ENCODE measurements at places on chromosomes 7 and 10.

DNA sequence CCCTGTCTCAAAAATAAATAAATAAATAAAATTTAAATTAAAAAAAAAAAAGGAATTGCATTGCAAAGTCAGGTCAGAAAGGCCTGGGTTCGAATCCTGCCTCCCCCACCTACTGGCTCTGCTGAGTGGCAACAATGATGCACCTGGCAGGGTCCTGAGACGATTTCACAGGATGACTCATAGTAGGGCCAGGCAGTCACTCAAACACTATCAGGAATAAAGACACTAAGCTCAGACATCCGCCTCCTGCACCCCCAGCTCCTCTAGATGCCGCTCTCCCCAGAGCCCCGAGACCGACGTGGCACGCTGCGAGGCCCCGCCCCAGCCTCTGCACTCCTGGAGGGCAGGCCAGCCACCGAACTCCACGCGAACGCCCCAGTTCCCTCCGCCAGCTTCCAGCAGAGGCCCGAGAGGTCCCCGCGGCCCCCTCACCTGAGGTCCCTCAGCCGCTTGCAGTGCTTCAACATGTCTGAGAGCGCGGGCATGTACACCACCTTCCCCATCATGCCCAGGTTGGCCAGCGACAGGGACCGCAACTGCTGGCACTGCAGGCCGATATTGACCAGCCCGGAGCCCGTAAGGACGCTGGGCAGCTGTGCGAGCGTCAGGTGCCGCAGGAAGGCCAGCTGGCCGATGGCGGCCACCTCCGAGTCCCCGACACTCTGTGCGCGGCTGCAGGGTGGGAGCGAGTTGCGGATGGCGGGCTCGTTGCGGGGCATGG is 76.6 kb upstream of the TNRC18 start:
- no peak for DNase-seq

GRCh38 chr7:155974186-155974897 is 162.1 kb upstream of the SHH start:
- DNase-seq, result no peak

DNA sequence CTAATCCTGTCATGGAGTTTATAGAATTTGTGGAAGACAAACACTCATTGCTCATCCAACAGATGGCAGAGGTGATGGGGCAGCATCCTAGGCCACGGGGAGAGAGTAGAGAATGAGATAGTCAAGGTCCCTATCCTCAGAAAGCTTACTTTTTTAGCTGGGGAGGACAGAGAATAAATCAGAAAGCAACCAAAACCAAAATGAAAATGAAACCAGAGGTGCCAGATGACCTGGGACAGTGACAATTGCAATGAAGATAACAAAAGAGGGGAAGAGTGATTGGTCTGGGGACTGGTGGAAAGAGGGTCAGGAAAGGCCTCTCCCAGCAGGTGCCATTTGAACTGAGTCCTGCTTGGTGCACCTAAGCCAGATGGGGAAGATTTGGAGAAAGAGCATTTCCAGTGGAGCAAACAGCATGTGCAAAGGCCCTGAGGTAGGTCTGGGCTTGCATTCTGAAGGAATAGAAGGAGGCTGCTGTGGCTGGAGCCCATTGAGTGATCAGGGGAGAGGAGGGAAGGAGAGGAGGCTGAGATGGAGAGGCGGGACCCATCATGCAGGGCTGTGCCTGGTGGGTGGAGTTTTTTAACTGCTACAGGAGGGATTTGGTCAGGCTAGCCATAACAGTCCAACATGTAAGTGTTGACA is 164.1 kb downstream of the RPS24 start:
- no peak for DNase-seq

DNA sequence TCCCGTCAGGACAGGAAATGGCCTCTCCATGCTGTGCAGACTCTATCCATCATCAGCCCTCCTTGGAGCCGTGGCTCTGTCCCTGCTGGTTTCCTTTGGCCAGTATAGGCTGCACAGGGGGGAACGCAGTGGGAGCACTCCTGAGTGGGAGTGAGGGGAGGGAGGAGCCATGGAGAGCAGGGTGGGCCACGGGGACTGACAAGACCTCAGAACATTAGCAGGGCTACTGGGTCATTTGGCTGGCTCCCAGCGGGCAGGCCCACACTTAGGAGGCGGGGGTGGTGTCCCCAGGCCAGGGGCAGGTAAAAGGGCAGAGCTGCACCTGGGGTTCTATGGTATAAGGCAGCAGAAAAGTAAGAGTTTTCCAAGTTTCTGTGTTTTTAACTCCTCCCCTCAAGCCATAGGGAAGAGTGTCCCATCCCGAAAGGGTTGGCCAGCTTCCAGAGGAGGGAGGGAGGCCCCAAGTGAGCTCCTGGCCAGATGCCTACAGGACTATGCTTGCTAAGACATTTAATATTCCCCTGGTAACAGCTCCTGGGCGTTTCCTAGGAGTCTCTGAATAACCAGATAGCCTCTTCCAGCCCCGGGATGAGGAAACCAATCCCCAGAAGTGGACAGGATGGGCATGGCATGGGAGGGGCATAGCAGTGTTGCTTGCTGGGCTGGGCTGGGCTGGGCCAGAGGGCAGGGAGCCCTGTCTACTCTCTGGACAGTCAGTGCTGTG is 5.5 kb upstream of the OPN4 start:
- no peak for DNase-seq

- no peak for DNase-seq
Measured at GRCh38 chr7:113633073-113633472, 285.7 kb downstream of the PPP1R3A start.

DNA sequence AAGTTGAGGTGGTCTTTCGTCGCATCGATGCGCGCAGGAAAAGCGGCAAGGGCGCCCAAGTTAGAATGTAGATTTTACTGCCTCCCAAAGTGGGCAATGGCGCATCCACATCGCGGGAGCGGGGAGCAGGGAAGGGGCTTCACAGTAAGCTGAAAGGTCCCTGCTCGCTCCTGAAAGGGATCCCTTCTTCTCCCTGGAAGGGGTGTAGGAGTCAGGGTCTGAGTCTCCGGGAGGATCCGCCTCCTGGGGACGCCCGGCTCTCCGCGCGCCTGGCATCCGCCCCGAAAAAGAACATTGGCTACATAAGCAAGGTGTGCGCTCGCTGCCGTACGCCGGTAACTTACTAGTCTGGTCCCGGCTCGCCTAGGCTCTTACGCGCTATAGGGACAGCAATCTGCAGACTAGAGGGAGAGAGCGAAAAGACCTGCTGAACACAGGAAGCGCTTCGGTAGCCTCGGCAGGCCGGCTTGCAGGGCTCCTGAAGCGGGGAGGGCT is 804 bp downstream of the UNC5B start:
- no peak for DNase-seq

- no peak for DNase-seq
Measured at GRCh38 chr7:44139311-44140010, 1.7 kb downstream of the MYL7 start.

DNA sequence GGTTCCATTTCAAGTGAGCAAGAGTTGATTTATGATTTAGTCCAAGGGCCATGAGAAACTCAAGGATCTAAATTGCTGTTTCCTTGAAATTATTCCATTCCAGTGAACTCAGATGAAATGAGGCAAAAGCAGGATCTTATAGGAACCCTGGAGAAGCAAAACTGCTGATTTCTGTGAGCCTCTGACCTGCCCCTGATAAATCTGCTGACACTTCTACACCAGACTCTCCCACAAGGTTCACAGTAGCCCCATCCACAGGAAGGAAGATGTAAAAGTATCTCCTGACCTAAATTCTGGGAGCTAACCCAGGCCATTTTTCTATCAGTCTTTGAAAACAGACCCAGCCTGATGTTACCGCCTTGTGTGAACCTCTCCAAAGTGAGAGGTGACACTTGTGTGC is 987.6 kb upstream of the AUTS2 start:
- DNase-seq, result no peak

DNA sequence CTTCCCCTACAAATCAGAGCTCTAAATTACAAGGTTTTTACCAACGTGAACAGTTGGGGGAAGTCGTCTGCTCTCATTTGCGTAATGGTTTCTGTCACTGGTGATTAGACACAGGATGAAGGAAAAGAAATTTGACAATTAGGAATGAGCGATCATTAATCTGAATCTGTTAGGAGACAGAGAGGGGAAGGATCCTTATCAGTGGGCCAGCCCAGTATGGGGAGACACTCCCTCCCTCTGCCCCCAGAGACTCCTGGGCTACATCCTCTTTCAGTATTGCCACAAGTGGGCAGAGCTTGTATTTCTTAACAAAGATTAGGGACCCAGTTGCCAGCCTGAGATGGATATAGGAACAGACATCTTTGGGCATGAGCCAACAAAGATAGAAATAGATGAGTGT is 15.5 kb downstream of the HIF1AN start:
- no peak for DNase-seq

GRCh38 chr7:159066816-159067575 is 77.7 kb downstream of the VIPR2 start:
- DNase-seq, result no peak

GRCh38 chr7:157877298-157878090 is 540.7 kb downstream of the DNAJB6 start:
- no peak for DNase-seq

DNA sequence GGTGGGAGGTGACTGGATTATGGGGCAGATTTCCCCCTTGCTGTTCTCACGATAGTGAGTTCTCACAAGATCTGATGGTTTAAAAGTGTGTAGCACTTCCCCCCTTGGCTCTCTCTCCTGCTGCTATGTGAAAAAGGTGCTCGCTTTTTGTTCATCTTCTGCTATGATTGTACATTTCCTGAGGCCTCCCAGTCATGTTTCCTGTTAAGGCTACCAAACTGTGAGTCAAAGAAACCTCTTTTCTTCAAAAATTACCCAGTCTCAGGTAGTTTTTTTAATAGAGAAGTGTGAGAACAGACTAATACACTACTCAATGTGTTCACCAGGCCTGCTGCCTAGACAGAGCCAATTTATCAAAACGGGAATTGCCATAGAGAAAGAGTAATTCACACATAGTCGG is 49.7 kb downstream of the SDHAF3 start:
- no peak for DNase-seq

- DNase-seq, result no peak
Measured at GRCh38 chr7:24754906-24755506, 2.3 kb downstream of the GSDME start.

GRCh38 chr7:98056580-98056979 is 50.1 kb upstream of the LMTK2 start:
- DNase-seq, result no peak

DNA sequence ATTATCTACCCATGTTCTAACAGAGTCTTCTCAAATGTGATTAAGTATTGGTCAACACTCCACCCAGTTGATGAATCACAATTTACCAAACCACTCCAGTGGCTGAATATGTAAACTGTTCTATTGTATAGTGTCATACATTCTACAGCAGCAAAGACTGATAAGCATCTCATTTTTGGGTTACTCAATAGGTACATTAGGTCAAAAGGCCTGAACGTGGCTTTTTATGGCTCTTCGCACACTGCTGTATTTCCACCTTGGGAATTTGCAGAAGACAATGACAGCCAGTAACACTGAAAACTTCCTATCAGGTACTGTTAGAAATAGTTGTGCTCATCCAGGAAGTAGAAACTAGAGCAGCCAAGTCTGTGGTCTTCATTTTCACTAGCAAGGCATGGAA is 166.9 kb downstream of the GLI3 start:
- DNase-seq, result no peak

DNA sequence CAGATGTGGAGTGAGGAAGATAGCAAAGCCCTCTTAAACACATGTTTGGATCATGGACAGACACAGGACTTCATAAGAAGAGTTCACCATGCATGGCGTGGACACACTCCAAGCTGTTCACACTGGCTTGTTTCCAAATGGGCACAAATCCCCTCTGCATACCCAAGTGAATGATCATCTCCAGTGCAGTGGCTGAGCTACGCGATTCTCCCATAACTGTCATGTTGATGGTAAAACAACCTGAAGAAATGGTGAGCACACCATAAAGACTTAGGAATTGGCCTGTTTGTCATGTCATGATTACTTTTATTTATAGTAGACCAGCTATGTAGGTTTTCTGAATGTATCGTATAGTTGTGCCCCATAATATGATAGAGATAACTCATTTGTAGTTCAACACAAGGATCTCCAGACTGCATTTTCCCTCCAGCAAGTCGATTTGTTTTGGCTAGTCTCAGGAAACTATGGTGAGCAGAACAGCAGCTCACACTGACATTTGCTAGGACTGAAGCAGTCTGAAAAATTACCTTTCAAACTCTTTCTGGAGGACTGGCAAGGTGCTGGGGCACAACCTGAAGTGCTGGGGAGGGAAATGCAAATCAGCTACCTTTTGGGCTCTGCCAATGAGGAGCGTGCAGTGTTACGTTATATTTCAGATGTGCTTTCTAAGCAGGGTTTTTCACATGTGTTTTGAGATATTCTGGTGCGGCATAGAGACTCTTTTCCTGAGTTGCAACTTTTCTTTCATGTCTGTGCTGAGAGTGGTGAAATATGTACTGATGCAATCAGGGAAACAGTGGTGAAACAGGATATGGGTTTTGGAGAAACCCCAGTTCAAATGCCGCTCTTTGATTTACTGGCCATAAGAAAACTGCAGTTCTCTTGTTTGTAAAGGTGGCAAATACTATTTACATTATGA is 629.6 kb upstream of the DPP6 start:
- DNase-seq, result no peak

GRCh38 chr10:22458272-22459038 is 113.2 kb downstream of the SPAG6 start:
- DNase-seq, result no peak

DNA sequence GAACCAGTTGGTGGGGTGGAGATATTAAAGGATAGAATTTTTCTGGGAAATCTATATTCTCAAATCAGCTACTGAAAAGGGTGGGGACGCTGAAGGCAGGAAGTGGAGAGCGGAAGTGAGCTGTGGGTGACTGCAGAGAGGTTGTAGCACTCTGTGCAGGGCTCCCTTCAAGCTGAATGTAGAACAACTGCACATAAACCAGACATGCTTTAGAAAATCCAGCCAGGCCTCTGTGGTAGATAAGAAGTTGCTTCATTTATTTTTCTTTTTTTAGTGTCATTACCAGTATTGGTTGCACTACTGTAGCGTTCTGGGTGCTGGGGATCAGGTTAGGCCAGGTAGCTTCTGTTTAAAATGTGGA is 127.8 kb downstream of the CELF2 start:
- no peak for DNase-seq

DNA sequence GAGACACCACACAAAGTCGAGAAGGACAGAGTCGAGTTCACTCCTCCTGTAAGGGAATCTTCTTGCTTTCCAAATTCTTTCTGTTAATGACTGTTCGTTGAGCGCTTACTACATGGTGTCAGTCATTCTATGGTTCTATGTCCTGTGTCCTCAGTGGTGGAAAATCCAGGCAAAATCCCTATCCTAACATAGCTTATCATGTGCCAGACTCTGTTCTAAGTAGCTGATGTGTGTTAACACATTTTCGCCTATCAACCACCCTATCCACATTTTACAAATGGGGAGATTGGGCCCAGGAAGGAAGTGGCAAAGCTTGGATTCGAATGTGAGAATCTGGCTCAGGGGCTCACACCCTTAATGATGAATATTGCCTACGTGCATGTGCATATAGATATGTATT is 280.1 kb downstream of the GATA3 start:
- no peak for DNase-seq

GRCh38 chr10:133388973-133389818 is 4.8 kb upstream of the MTG1 start:
- no peak for DNase-seq

All from stimulated activated CD8-positive, alpha-beta memory T cell treated with anti-CD3 and anti-CD28 coated beads, Interleukin-7, amount 100 ng/mL, for 1 hour (primary cell).